SK-N-SH (cell line): ENCODE measurements at places on chromosomes 1 and 21.

GRCh38 chr1:13917607-13918006 lies 217.6 kb downstream of the PRDM2 start:
- DNase-seq, result no peak

- peak; percentile 69 for DNase-seq
Measured at GRCh38 chr1:9615316-9616063, 26.8 kb downstream of the TMEM201 start.

GRCh38 chr1:96482616-96483015 lies 239.0 kb upstream of the PTBP2 start:
- no peak for DNase-seq

- no peak for DNase-seq
Measured at GRCh38 chr1:10897321-10897980, 101.0 kb upstream of the CASZ1 start.

DNA sequence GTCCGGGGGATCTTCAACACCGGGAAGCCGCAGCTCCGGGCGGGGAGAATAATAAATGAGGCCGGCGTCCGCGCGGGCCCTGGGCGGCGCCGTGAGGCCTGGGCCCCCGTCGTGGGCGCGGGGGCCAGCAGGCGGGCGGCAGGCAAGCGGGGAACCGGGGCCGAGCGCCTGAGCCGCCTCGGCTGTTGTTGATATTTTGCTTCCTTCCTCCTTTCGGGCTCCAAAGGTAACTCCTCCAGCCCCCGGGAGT lies at the start of gene MEF2D:
Gene MEF2D, minus strand, starts transcription at position 233 of the 250 bp plus-strand sequence. CDS start 17,483 bp downstream, outside the sequence.
- DNase-seq, result no peak

- no peak for DNase-seq
Measured at GRCh38 chr1:40308036-40308727, 8.9 kb downstream of the COL9A2 start.

DNA sequence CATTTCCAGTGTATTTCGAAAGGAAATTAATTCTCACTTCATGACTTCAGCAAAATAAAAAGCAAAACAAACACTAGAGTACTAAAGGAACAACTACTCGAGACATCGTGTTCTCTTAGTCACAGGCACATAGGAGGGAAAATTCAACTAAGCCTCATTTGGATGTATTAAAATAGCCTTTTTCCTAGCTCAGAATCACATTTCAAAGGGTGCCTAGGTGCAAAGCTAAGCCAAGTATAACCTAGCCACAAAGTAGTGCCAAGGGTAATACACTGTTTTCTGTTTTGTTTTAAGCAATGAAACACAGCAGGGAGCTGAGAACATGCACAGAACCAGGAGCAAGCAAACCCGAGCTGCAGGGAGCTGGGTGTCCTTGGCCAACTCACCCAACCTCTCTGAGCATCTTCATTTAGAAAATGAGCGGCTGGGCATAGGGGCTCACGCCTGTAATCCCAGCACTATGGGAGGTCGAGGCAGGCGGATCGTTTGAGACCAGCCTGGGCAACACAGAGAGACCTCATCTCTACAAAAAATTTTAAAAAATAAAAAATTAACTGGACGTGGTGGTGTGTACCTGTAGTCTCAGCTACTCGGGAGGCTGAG lies 26.6 kb upstream of the ACBD6 start:
- no peak for DNase-seq

GRCh38 chr1:39919545-39919944 lies 17.8 kb upstream of the MYCL start:
- DNase-seq, result peak; percentile 88

DNA sequence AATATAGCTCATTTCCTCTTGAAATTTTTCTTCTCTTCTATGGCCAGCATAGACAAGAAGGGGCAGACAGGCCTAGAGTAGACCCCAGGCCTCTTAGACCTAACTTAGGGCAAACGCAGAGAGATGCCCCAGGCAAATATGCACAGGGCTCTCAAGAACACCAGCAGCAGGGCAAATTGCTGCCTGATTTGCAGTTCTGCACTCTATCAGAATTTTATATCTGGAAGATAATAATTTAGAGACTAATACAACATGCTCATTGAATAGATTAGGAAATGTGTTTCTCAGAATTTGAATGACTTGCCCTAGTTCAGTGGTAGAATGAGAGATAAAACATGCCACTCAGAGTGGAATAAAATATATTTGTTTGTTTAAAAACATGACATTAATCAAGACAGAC lies 200.4 kb upstream of the ADGRL2 start:
- DNase-seq, result peak; percentile 23

GRCh38 chr1:38087676-38088075 lies 41.1 kb upstream of the POU3F1 start:
- DNase-seq, result no peak

DNA sequence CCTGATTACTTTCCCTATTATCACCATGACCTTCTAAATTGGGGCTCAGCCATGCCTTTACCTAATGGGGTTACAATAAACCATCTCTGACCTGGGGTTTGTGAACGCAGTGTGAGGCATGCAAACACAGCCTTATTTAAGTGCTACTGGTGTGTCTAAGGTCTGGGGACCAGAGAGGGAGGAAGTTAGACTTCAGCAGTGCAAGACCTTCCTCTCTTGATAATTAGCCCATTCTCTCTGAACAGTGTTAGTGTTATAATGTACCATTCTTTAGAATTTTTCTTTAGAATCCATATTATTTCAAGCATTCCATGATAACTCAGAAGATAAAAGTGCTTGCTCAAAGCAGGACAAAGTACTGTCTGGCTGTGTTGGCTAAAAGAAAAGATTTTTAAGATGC lies 10.5 kb upstream of the LRRC8D start:
- DNase-seq, result no peak

GRCh38 chr1:167599957-167600581 lies 30.0 kb upstream of the RCSD1 start:
- DNase-seq, result peak; percentile 38

GRCh38 chr1:220798338-220798737 lies 11.6 kb downstream of the MTARC1 start:
- no peak for DNase-seq

GRCh38 chr1:32454726-32455125 lies 10.1 kb upstream of the ZBTB8B start:
- peak; percentile 35 for DNase-seq

- DNase-seq, result no peak
Measured at GRCh38 chr1:169107603-169108208, 1.2 kb downstream of the ATP1B1 start.

DNA sequence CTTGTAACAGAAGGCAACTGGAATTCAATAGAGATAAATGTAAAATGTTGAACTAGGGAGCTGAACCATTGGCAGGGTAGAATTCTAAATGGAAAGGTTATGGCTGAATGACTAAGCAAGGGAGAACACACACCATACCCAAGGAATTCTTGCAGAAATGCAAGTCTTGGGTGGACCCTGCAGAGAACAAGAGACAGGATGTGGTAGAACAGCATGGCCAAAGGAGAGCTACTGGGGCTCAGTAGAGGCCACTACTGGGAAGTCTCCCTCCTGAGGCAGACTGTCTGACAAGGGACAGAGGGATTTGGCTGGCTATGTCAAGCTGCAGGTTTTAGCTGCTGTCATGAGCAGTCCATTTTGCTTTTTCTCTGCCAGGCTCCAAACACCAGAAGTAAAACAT lies 180.9 kb downstream of the TNR start:
- DNase-seq, result no peak

- no peak for DNase-seq
Measured at GRCh38 chr1:167934426-167935215, 1.9 kb upstream of the DCAF6 start.

- DNase-seq, result no peak
Measured at GRCh38 chr1:16218014-16218673, 5.7 kb upstream of the ARHGEF19 start.

- no peak for DNase-seq
Measured at GRCh38 chr1:36664571-36665287, 182.0 kb upstream of the CSF3R start.

GRCh38 chr1:114330451-114330983 lies 176.8 kb upstream of the SYT6 start:
- no peak for DNase-seq

DNA sequence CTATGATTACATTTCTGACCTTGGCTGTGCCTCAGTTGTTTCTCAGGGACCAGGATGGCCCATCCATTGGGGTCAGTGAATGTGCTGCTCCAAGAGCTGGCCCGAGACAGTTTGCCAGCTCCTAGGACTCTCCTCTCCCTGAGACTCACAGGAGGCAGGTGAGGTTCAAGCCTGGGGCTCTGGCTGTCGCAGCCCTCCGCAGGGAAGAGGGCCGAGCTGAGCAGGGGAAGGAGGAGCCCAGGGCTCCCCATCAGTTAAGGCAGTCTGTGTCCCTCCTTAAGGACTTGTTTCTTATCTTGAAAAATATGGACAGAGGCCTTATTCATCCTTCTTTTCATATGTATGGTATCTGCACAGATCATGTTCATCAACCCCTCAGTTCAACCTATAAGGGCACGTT lies 26.6 kb upstream of the SARS1 start:
- no peak for DNase-seq

DNA sequence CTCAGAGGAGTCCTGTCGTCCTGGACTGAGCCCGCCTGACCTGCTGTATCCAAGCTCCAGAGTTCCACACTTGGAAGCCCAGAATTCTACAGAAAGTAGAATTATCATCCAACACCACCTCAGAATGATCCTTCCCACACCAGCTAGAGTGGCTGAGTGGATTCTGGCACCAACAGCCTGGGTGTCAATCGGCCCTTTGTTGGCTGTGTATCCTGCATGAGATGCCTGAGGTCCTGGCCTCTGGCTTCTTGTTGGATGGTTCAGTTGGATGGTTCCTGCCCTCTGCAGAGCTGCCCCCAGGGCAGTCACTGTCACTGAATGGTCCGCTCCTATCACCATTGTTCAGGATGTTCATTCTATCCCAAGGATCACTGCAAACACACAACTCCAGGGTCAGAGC lies 49.8 kb downstream of the PGBD5 start:
- DNase-seq, result no peak
